Uterus (tissue), 4 donors: ENCODE measurements at places on chromosomes 6 and 20. TPM values are rescaled to one million over a fixed set of nuclear protein-coding genes. Genes with fewer than 3 reads are reported as not detected.

DNA sequence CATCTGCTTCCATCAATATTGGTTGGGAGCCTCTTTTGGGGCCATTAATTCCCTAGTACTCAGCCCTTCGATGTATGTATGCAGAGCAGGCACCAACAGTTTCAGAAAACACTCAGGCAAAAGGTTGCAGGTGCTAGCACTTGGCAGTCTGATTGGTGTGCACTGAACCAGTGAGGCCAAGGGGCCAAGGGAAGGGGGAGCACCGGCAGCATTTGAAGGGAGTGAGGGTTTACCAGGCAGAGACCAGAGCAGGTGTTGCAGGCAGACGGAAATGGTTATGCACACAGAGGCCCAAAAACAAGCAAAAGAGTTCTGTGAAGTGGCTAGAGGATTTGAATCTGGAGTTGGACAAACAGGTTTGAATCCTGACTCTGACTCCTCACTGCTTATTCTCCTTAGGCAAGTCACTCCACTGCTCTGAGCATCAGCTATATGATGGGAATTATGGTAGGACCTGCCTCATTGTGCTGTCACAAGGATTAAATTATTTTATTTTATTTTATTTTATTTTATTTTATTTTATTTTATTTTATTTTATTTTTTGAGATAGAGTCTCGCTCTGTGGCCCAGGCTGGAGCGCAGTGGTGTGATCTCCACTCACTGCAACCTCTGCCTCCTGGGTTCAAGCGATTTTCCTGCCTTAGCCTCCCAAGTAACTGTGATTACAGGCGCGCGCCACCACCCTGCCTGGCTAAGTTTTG, 58.1 kb upstream of the SHLD1 start:
- DNase-seq: no peak

The CYP39A1 gene
- total RNA-seq: 3.9 TPM

- DNase-seq: no peak
These were observed 43.2 kb downstream of the KHDC1L start for GRCh38 chr6:73182021-73182607.

DNA sequence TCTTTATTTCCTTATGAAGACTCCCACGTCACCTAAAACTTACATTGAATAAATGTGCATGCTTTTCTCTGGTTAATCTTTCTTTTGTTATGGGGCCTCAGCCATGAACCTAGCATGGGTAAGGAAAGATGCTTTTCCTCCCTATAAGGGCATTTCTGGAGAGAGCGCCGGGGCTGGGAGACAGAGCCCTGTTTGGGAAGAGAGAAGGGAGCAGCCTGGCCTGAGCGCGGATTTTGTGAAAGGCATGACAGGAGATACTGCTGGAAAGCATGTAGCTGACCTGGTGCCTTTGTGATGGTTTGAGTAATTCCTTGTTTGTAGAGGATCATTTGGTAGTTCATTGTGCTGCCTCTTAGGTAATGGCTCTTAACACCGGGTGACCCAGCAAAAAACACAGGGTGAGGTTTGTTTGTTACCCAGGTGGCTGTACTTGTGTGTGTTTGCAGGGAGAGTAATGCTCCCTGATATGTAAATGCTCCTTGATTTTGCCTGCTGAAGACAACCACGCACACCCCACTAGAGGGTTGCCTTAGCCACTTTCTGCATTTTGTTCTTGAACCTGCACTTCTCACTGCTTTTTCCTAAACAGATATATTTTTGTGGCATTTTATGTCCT, 59.2 kb downstream of the ANKRD6 start:
- no peak for DNase-seq

The CLPSL2 gene
- total RNA-seq: not detected

- no peak for DNase-seq
These were observed 709 bp downstream of the PPP1R16B start for GRCh38 chr20:38805958-38806854.

- no peak for DNase-seq
These were observed 232.3 kb downstream of the GMPR start for GRCh38 chr6:16470502-16471221.

DNA sequence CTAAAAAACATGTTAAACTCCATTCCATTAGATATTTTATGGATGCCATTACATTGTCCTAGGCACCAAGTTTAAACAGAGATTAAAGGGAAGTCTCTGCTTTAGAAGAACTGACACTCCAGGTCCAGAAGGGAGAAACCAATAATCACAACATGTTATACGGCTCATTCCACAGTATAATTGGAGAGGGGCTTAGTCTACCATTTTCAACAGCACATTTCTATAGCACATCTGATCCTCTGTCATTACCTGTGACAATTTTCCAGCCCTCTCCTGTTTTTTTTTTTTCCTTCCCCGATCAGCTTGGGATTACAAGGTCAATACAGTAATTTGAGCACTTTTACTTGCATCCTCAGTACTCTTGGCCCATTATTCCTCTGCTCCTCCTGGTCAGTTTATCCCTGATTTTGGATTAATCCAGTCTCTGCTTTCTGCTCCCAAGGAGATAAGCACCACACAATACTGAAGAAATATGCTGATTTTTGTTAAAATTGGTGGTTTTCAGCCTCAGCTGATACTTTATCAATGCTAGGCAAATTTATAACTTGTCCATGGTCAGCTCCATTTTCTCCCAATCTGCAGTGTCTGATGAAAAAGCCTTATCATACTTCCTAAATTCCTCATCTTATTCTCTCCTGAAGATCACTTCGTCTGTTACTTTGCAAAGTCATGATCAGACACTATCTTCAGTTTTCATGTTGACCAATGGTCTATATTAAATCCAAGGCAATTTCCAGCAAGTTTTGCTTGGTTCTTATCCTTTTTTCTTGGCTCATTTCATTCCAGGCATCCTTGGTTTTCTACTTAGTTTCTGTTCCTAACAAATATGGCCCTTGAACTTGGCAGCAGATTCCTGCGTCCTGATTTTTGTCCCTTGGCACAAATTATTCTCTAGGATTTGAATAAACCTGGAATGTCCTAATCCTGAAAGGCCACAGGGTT, 30.8 kb upstream of the SYNCRIP start:
- DNase-seq: no peak

GRCh38 chr20:4607287-4607713, 114.4 kb upstream of the PRND start:
- DNase-seq: peak; percentile 62

GRCh38 chr6:158019416-158019815, 37.8 kb downstream of the SYNJ2 start:
- no peak for DNase-seq

The PAX1 gene
- total RNA-seq: not detected

- DNase-seq: no peak
These were observed 74.0 kb upstream of the PIM1 start for GRCh38 chr6:37095997-37096396.

DNA sequence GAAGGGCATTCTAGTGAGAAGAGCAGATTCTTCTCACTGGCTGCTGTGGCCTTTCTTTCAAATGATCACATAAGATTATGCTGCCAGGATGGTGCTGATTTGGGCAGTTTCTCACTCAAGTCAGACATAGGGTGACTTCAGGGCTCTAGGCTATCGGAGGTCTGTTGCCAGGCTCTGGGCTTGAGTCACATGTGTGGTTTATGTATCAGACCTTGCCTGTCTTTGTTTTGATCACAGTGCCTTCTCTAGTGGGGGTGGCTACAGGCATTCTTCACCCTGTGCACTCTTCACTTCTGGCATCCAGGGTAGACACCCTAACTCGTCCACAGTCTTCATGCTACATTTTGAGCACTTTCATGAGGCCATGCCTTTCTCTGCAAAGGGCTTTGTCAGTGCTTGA, 823.7 kb upstream of the MAN1A1 start:
- no peak for DNase-seq

GRCh38 chr20:59629141-59630045, 25.1 kb downstream of the PHACTR3 start:
- no peak for DNase-seq

The TRERF1 gene
- total RNA-seq: 16.3 TPM

The POU5F1 gene
- 2.8 TPM for total RNA-seq

DNA sequence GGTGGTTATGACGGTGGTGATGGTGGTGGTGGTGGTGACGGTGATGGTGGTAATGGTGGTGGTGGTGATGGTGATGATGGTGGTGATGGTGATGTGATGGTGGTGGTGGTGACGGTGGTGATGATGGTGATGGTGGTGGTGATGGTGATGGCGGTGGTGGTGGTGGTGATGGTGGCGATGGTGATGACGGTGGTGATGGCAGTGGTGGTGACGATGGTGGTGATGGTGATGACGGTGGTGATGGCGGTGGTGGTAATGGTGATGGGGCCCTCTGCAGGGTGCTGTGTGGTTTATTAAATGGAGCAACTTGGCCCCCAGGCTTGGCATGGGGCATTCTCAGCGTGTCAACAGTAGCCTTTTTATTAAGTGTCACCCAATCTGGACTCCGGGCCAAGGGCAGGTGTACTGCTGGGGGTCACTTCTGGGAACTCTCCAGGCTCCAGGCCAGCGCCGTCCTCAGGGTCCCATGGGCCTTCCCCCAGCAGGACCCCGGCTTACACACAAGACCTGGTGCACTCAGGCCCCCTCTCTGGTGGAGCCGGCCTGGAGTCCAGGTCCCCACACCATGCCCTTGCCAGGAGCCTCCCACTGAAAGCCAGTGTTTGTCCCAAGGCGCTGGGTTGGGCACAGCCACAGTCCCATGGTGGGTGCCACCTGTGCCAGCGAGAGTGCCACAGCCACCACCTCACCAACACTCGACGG, 8.8 kb downstream of the CABLES2 start:
- DNase-seq: no peak

DNA sequence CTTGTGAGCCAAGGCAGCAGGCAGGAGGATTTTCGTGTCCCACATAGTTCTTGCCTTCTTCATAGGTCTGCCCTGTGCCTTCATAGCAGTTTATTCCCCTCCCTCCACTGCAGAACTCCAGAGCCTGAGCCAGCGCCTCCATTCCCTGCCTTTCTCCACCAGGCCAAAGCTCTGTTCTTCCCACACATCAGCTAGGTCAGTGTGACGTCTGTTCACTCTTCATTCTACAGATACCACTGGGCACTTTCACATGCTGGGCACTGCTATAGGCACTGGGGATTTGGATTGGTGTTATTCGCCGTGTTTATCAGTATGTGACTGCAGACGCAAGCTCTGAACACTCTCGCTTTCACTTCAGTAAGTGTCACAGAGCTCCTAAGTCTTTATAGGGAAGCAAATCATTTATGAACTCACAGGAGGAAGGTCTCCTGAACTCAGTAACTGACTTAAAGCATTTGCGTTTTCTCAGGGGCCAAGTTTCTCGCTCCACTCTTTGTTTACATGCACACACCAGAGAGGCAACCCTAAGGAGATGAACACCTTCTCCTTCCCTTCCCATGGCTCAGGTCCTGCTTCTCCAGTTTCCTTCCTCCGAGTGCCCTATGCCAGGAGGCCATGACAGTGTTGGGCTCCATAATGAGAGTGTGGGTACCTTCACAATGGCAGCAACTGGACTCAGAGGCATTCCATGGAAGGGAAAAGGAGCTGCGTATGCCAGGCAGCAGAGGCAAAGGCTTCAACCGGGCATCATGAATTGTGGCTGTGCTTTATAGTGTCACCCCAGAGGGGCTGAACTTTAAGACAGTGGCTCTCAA, 6.3 kb upstream of the APMAP start:
- DNase-seq: no peak

DNA sequence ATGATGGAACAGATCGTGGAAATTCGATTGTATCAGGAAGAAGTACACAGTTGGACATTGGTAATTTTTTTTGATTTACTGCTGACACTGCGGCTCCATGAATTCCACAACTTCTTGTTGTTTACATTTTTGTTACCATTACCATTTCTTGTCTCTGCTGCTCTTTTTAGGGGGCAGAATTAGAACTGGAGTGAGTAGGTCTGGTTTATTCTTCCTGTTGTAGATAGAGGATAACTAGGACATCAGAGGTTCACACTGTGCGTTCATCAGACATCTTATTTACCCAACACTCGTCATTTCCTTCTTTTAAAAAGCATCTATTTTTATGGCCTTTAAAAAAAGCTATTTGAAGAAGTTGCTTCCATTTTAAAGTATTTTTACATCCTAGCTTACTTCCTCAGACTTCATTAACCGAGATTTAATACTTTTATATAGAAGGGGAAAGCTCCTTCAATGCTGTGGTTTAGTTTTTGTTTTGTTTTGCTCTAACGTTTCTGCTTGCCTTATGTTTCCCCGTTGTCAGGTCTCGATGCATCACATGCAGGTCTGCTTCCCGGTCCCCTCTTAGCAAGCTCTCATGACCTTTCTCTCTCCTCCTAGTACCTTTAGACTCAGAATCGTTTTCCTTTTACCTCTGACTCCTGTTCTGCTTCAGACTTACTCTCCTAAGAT, 139.1 kb downstream of the ARID1B start:
- no peak for DNase-seq

The ZC2HC1B gene
- total RNA-seq: 0.35 TPM

The KIF6 gene
- total RNA-seq: not detected

The CABLES2 gene
- 1.3 TPM for total RNA-seq

The ANGPT4 gene
- total RNA-seq: 0.55 TPM

DNA sequence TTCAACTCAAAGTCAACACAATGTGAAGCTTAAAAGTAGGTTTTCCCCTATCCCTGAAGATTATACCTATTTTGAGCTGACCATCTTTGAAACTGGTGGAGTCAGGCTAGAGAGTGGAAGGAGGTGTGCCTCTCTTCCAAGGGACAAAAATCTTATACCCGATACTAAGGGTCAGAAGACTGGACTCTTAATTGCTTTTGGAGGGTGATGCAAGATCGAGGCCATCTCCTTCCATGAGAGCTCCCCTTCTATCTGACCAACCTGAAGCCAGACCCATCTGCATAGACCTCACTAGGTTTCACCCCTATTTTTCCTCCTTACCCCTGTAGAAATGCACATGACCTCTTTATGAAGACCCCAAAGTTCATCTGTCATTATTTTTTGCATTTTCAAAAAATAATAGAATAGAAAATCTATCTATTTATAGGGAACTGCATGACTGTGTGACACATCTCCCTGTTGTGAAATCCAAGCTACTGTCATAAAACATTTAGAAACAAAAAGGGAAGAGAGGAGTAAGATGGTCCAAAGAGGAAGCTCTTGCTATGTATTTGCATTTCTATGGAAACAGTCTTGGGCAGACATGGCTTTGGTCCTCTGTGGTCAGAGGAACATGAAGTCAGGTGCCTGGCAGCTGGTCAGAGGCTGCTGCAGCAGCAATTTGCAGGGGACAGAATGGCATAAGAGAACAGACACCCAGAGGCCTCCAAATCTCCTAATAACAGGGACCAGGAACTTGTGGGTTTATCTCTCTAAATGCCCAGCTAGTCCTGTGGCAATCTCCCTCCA, 349.2 kb downstream of the MAFB start:
- DNase-seq: no peak
